Inflammatory macrophage treated with lipopolysaccharide for 1 hour (primary cell): ENCODE measurements at places on chromosomes 3 and 15.
A peak's percentile ranks its signal among the peaks of the same experiment; 100 is the strongest.

- no peak for DNase-seq
Observed at GRCh38 chr3:30754426-30754825, 140.0 kb downstream of the GADL1 start.

DNA sequence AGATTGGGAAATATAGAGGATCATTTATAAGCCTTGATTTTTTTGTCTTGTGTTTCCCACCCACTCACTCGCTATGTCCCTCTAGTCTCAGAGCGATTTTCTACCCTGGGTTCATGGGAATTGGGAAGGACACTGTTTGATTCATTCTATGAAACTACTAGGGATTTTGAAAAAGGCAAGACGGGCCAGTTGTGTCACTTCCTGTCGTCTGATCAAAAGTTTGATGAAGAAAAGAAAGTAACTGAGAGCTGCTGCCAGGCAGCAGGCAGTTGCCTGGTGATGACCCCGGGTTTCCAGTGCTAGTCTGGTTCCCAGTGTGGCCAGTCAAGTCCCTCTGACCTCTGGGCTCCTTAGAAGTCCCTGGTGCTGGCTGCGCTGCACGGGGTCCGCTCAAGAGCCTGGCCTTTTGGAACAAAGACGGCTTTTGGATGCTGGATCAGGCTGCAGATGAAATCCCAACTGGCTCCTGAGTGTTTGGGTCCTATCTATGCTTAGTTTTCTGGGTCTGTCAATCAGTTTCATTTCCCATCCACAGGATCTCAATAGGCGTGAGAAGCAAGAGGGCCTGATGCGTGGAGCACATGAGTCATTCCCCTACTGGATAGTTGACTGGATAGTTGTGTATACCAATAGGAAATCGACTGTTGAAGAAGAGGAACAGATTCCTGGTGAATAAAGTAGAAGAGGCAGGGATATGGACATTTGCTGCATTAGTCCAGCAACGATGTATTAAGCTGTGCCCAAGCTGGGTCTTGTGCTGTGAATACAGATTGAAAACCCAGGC, 89.7 kb downstream of the EEFSEC start:
- peak; percentile 76 for DNase-seq

GRCh38 chr3:98807561-98807960, 44.4 kb downstream of the ST3GAL6 start:
- peak; percentile 85 for DNase-seq

DNA sequence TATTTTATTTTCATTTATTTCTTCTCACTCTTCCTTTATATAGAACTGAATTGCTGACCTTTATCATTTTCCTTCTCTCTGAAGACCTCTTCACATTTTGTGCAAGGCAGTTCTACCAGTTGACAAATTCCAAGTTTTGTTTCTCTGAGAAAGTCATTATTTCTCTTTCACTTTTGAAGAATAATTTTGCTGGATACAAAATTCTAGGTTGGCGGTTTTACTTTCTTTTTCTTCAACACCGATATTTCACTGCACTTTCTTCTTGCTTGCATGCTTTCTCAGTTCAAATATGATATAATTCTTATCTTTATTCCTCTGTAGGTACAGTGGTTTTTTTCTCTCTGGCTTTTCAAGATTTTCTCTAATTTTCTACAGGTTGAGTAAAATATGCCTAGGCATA, 15.9 kb downstream of the RFX7 start:
- DNase-seq, result no peak

DNA sequence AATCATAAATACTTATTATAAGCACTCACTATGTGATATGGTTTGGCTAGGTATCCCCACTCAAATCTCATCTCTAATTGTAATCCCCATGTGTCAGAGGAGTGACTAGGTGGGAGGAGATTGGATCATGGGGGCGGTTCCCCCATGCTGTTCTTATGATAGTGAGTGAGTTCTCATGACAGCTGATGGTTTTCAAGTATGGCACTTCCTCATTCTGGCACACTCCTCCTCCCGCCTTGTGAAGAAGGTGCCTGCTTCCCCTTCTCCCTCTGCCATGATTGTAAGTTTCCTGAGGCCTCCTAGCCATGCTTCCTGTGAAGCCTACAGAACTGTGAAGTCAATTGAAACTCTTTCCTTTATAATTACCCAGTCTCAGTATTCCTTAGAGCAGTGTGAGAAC, 53.3 kb upstream of the CHMP2B start:
- DNase-seq, result peak; percentile 13

DNA sequence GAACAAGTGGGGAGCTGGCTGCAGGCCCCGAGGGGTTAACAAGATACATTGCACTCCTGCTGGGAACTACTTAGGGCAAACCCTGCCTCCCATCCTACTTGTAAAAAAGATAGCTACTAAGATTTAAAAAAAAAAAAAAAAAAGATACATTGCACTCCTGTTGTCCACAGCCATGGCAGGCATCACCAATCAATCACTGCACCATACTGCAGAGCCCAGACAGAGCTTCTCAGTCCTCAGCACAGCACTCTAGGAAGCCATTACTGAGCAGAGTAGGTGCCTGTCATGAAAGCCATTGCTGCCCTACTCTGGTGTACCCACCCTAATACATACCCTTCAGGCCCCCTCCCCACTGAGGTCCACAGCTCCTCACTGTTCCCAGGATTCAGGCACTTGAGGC, 64.8 kb downstream of the RASGRF1 start:
- DNase-seq, result no peak

DNA sequence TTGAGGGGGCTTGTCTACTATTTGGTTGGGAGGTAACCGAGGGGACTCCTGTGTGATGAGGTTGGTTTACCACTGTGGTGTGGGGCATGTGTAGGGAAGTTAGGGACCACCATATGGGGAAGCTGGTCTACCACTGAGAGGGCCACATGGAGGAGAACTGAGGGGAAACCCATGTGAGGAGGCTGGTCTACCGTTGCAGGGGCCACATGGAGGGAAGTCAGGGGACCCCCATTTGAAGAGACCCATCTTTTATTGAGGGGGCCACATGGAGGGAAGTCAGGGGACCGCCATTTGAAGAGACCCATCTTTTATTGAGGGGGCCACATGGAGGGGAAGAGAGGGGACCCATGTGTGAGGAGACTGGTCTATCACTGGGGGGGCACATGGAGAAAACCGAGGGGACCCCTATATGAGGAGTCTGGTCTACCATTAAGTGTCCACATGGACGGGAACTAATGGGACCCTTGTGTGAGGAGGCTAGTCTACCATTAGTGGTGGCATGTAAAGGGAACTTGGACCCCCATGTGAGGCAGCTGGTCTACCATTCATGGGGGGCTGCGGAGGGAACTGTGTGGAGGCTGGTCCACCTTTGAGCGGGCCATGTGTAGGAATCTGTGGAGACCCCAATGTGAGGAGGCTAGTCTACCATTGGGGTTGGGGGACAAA, 165.5 kb downstream of the FBLN2 start:
- no peak for DNase-seq

DNA sequence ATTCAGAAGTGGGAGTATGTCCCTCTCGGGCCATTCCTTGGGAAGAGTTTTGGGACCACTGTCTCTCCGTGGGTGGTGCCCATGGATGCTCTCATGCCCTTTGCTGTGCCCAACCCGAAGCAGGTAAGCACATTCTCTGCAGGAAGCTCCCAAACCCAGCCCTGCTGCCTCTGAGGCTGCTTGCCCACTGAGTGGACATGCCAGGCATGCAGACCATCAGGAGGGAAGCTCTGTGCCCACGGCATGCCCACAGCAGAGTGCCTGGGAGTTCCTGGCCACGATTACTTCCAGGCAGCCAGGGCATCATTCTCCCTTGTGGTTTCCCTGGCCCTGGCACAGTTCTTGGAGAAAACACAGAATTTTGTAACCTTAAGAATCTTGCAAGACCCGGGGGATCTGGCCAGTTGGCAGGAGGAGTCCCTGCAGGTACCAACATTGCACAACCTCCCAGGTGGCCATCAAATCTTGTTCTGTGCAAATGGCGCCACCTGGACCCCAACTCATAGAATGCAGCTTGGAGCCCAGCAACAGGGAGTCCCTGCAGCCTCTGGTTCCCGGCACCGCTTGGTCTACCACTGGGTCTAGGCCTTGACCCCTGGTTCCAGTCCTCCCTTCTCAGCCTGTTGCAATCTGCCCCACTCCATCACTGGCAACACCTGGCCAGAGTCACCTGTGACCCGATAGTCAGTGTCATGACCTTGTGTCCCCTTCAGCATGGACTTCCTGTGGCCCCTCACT, 20.4 kb downstream of the FAH start:
- DNase-seq, result peak; percentile 71

DNA sequence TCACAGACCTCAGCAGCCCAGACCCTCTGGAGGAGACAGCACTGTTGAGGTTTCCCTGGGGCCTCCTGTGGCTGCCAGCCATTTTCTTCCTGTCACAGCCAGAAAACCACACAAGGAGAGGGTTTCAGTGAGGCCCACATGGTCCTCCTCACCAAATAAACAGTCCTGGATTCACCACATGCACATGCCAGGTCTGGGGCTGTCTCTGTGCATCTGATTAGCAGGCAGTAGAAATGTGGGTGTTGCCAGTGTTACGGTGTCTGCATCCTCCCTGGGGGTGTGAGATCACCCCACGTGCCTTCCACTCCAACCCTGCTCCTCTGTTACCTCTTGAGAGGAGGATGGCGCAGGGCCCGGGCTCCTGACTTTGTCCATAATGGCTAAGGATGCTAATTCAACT, 140.4 kb downstream of the CHDH start:
- DNase-seq, result no peak

DNA sequence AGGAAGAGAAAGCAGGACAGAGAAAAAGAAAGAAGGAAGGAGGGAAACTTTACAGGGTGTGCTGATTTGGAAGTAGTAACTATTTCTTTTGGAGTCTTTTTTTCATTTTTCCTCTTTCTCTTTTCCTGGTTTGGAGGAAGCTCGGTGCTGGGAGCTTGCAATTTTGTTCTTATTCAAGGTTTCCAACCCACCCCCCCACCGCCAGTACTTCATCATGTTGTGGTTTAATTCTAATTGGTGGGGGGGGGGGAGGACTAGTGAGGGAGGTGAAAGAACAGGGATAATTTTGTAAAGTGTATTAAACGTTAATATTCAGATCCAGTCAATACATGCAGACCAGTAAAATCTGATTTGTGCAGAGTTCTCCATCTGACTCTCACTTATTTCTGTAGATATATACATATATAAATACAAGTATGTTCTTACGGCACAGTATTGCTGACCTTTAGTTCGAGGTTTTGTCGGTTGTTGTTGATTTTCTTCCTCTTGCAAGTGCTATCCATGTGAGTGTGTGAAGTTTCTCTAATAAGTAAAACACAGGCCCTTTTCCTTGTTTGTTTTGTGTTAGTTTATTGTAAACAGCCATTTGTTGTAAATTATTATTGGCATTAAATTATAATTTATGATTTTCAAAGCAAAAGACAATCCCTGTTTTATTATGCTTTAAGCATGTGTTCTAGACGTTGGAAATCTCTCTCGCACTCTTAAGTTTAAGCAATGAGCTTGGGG, 9.3 kb downstream of the NR2F2 start:
- DNase-seq, result no peak

DNA sequence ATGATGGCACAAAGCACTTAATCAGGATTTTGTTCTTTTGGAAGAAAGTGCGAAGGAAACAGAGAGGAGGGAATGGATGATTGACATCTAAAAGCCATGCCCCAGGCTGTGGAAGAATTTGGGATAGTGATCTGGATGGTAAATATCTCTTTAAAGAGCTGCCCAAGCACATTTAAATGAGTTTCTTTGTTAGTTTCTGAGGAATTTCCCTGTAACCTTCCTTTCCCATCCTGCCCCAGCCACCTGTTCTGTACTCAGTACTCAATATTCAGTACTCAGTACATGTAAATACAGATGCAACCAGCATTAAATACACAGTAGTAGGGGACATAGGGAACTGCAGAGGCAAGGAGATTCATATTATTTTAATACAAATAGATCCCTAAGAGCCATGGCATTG, 7.8 kb upstream of the CORO2B start:
- no peak for DNase-seq

GRCh38 chr3:182596676-182597410, 196.5 kb upstream of the ATP11B start:
- no peak for DNase-seq

GRCh38 chr3:187713504-187713903, 11.1 kb upstream of the RTP2 start:
- peak; percentile 29 for DNase-seq

DNA sequence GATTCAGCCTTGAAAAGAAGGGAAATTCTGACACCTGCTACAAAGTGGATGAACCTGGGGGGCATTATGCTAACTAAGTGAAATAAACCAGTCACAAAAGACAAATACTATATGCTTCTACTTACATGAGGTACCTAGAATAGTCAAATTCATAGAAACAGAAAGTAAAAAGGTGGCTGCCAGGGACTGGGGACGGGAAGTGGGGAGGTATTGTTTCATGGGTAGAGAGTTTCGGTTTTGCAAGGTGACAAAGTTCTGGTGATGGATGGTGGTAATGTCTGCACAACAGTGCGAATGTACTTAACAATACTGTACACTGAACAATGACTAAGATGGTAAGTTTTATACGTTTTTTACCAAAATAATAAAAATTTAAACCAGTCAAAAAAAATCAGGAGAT, 4.8 kb downstream of the IDH2 start:
- no peak for DNase-seq

DNA sequence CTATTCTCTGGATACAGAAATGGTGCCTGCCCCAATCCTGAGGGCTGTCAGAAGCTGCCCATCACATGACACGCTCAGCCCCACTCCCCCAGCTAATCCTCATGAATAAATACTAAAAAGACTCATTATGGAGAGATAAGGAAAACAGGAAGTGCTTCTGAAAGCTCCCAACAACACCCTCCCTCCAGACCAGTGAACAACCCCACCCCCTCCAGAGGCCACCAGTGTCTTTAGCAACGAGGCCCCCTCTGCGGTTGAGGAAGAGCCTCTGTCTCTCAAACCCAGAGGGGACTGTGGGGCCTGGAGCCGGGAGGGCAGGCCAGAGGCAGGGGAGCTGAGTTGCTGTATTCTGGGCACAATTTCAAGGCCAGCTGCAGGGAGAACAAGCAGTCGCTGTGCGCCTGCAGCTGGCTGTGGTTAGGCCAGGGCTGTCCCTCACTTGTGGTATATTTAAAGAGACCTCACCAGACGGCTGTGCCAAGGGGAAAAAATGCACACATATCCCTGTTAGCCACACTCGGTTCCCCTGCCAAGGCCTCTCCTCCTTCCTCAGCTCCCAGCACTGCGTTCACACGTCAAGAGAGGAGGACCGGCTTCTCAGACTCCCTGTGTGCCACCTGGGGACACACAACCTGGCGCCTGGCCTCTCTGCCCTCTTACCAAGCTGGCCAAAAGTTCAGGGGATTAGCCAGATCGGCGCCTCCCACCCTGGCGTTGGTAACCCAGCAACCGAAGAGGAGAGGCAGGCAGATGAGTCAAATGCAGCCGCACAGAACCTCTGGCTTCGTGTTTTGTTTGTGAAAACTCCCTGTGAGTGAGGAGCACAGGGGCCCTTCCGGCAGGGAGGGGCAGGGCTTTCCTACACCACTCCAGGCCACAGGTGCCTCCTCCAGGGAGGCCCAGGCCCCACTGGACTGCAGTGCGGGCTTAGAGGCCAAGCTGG, 101.2 kb upstream of the ETV5 start:
- no peak for DNase-seq

DNA sequence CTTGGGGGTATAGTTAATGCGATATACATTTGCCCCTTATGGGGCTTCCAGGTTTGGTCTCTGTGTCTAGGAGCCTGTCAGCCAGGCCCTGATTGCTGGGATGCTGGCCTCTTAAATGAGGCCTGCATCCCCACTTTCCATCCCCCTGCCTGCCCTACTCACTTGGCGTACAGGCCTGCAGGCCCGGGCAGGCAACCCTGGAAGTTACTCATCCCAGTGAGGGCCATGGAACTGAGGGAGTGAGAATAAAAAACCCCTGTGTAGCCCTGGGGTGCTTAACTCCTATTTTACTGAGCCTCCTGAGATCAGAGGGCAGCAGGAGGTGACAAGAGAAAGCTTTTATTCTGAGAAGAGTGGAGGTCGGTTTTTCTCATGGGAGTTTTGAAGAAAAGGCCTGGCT, 2.0 kb downstream of the DISP2 start:
- DNase-seq, result no peak

GRCh38 chr3:177513815-177514610, 316.7 kb upstream of the TBL1XR1 start:
- DNase-seq, result no peak
